ENCODE measurements at places on chromosomes 4 and X. TPM values are rescaled to one million over a fixed set of nuclear protein-coding genes. Genes with fewer than 3 reads are reported as not detected.

The GJB1 gene
- total RNA-seq, result not detected

The ATP11C gene
- 7.2 TPM for total RNA-seq

The FSTL5 gene
- total RNA-seq, result not detected

The SHROOM2 gene
- total RNA-seq, result 1.1 TPM

The CYLC1 gene
- not detected for total RNA-seq

The IL2RG gene
- 2.6 TPM for total RNA-seq

The POF1B gene
- total RNA-seq, result 19.5 TPM

The RADX gene
- 1.9 TPM for total RNA-seq

The XG gene
- total RNA-seq, result 1.0 TPM

Measured in left cardiac atrium (tissue), 4 donors.